Retinal pigment epithelial cell (primary cell): ENCODE measurements at places on chromosomes 7 and 10.

- no peak for DNase-seq
Measured at GRCh38 chr10:89615112-89615511, 29.9 kb downstream of the PANK1 start.

DNA sequence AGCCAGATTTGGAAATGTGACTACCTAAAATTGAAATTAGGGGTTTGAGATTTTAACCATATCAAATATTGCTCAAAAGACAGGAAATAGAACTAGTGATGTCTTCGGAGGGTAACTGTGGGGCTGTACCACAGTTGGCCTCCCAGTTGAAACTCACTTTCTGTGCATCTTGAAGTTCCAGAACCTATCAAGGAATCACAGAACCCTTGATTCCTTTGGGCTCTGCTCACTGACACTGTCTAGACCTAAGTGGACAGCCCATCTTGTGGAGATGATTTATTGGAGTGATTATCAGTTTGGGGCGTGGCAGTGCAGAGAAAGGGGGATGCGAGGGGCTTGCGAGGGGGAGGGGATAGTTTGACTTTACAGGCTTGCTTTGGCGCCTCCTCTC lies 134.2 kb upstream of the GJD4 start:
- no peak for DNase-seq

GRCh38 chr7:120862987-120863590 lies 5.1 kb upstream of the TSPAN12 start:
- no peak for DNase-seq

GRCh38 chr7:131183611-131184119 lies 144.0 kb upstream of the MKLN1 start:
- DNase-seq, result no peak

GRCh38 chr10:78306358-78306757 lies 272.7 kb downstream of the RPS24 start:
- no peak for DNase-seq

GRCh38 chr10:110485541-110485940 lies 12.2 kb upstream of the DUSP5 start:
- DNase-seq, result no peak

- no peak for DNase-seq
Measured at GRCh38 chr7:84297616-84298015, 103.0 kb upstream of the SEMA3A start.
